NCI-H345 (cell line): ENCODE measurements at places on chromosomes 2 and 18.

DNA sequence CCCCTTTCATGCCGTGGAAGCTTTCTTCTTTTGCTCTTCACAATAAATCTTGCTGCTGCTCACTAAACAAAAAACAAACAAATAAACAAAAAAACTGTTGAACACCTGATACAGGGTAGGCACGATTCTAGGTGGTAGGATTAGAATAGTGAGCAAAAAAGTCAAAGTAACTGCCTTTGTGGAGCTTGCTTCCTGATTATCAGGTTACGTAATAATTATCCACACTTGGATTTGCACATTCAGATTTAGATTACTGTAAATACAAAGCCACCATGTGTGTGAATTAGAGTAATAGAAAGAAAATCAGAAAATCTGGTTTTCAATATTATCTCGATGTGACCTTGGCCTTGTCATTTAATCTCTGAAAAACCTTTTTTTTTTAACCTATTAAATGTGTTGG is 307.1 kb downstream of the NRXN1 start:
- no peak for DNase-seq

DNA sequence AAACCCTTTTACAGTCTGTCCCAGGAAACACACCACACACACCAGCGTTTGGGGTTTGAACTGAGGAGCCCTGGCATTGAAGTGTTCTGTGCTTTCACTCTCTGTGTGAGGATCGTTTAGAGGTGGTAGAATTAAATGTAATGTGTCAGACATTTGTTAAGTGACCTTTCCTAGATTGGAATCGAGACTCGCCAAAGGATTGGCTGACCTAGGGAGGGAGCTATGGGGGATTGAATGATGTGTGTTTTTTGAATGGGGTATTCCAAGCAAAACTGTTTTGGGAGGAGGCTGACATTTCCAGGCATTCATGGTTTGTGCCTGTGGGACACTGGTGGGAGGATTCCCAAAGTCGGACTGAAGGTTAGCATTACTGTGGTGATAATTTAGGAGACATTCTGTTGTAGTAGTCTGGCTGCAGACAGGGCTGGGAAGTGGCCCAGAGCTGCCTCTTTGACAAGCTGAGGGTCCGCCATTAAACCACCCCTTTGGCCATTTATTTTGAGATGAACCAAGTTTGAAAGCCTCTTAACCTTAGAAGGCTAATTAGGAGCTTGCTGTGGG is 1.7 kb downstream of the MYO1B start:
- no peak for DNase-seq

GRCh38 chr2:213145715-213146242 is 5.6 kb downstream of the IKZF2 start:
- no peak for DNase-seq

DNA sequence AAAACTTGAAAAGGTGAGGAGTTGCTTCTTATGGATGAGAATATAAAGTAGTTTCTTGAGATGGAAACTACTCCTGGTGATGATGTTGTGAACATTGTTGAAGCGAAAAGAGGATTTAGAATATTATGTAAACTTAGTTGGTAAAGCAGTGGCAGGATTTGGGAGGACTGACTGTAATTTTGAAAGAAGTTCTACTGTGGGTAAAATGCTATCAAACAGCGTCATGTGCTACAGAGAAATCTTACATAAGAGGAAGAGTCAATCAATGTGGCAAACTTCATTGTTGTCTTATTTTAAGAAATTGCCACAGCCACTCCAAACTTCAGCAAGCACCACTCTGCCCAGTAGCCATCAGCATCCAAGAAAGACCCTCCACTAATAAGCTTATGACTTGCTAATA is 112.9 kb upstream of the ZEB2 start:
- no peak for DNase-seq

- DNase-seq, result peak; percentile 80
Measured at GRCh38 chr2:133780099-133780996, 212.1 kb upstream of the NCKAP5 start.

- DNase-seq, result no peak
Measured at GRCh38 chr2:11602563-11603204, 67.3 kb downstream of the NTSR2 start.
